ENCODE measurements at places on chromosomes 16 and 17.

- no peak for DNase-seq
These were observed 6.2 kb downstream of the TUFM start for GRCh38 chr16:28839899-28840298.

DNA sequence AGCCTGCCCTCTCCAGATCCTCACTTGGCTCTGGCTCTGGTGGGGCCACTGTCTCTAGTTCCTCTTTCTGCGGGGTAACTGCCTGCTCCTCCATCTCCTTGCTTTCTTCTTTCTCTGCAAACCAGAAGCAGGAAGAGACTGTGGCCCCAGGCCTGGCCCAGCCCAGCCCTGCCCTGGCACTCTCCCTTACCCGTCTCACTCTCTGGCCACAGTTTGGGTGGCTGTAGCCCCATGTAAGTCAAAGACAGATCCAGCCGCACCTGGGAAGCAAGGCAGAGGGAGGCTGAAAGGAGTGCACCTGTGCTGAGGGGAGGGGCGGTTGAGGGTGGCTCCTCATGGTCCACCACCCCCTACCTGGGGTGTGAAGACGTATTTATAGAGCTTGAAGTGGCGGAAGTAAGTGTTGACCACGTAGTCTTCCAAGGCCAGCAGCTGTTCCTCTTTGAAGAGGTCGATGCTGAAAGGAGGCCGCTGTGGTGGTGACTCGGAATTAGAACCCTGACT, 2.8 kb downstream of the CFAP119 start:
- DNase-seq, result no peak

DNA sequence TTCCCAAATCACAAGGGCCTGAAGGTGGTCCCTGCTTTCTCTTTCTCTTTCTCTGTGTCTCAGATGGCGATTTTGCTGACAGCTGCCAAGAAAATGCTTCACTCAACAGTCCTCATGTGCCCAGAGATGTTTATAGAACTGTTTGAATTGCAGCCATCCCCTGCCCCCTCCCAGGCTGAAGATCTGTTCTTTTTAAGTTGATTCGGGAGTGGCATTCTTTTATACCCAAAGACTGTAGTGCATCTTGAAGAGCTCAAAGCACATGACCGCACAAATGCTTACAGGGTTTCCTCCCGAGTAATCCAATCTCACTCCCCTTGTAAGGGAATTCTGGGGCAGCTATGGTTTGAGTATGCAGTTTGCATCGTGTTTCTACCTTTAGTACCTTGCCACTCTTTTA, 75.7 kb downstream of the SEC14L1 start:
- DNase-seq, result no peak

- no peak for DNase-seq
These were observed 95.2 kb upstream of the SEC14L1 start for GRCh38 chr17:77045441-77046041.

DNA sequence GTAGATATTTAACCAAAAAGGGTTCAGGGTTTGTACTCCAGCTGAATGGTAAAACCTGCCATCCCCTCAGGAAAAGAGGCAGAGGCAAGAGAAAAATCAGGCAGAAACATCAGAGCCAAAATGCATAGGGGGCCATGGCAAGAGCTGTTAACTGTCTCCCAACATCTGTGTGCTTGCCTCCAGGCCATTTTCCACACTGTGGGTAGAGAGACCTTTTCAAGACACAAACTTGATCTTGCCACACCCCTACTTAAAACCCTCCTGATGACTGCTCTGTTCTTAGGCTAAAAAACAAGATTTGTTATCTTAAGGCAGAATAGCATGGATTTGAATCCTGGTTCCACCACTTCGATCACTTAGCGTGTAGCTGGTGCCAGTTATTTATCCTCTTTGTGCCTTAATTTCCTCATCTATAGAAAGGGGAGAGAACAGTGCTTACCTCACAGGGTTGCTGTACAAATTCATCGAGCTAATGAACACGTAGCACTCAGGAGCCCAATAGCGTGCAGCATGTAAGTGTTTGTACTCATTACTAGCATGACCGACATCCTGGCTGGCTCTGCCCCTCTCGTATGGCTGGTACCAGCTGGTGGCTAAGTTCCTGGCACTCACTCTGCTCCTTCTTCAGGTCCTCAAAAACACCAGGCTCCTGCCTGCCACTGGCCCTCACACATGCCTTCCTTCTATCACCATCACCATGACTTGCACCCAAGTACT, 25.8 kb downstream of the STAT3 start:
- DNase-seq, result no peak

- no peak for DNase-seq
These were observed 745 bp downstream of the PYY start for GRCh38 chr17:43952724-43953666.

DNA sequence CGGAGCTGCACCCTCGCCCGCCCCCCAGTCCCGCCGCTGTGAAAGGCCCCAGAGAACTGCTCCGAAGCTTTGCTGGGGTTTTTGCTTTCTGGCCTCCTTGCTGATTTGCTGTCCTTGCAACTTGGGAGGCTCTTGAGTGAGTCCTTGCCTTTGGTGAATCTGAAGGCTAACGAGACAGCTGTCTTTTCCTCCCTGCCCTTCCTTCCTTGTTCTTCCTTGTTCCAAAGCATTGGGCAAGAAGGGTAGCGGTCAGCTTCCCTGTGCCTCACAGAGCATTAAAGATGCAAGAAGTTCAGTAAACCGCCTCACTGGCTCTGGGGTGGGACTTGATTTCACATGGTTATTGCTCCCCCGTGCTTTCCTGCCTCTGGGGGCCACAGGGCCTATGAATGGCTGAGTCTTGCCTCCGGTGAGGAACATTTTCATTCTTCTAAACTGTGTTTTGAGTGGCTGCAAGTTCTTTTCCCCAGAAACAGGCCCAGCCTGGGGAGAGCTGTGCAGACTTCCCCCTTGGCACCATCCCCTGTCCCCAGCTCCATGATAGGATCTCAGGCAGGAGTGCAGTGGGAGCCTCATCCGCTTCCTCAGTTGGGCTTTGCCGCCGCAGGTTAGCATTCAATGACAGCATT, 1.4 kb downstream of the YPEL2 start:
- no peak for DNase-seq

- DNase-seq, result peak; percentile 11
These were observed 656 bp upstream of the GEMIN4 start for GRCh38 chr17:752620-753219.

DNA sequence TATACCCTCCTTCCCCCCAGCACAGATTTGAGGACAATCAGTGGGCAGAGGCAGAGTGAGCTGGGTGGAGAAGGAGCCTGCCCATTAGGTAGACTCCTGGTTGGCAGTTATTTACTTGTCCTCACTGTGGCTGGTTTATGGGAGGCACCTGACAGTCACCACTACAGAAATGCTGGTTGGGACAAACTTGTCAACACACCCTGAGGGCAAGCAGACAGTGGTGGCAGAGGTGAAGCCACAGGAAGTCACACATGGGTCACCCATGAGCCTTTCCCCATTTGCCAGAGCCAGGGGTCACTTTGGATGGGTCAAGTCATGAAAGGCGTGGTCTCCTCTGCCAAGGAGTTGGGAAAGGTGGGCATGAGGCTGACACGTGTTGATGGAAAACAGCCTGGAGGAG, 6.4 kb downstream of the SCNN1G start:
- no peak for DNase-seq

GRCh38 chr17:17623904-17624303, 32.4 kb upstream of the PEMT start:
- DNase-seq, result no peak

GRCh38 chr17:51052235-51052634, 68.4 kb downstream of the SPAG9 start:
- no peak for DNase-seq

- no peak for DNase-seq
These were observed 335.1 kb downstream of the GRIN2A start for GRCh38 chr16:9847146-9847545.

- no peak for DNase-seq
These were observed 1.3 kb downstream of the RBBP6 start for GRCh38 chr16:24540602-24541210.

DNA sequence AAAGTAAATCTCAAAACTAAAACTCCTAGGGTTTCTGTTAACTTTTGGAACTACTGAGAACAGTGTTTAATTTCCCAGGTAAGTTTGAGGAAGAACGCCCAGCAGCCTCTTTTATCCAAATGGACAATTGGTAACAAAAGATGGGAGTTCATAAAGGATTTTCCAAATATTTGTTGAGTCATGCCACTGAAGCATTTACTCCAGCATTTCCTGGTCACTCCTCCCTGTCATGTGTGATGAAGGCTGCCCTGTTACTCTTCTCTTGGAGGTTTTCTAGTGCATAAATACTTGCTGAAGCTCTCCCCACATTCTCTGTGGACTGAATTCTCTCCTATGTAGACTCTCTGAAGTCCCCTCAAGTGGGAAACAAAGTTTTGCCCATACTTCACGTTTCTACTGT, 16.5 kb downstream of the ZNF75A start:
- DNase-seq, result no peak

DNA sequence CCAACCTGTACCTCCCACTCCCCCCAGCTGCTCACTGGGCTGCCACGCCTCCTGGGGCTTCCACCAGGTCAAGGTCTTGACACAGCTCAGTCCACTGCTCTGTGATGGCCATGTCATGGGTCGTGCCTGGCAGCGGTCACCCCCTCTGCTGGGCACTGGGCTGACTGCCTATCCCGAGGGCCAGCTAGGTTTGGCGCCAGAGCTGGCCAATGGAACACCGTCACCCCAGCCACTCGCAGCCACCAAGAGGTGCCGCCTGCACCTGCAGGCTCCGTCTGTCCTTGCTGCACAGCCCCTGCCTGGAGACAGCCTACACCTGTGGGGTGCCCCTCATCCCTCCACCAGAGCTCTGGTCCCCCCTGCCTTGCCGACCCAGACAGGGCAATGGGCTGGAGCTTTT, 4.5 kb upstream of the RAB40C start:
- no peak for DNase-seq

- no peak for DNase-seq
These were observed 71.7 kb downstream of the C16orf95 start for GRCh38 chr16:87245511-87245910.

DNA sequence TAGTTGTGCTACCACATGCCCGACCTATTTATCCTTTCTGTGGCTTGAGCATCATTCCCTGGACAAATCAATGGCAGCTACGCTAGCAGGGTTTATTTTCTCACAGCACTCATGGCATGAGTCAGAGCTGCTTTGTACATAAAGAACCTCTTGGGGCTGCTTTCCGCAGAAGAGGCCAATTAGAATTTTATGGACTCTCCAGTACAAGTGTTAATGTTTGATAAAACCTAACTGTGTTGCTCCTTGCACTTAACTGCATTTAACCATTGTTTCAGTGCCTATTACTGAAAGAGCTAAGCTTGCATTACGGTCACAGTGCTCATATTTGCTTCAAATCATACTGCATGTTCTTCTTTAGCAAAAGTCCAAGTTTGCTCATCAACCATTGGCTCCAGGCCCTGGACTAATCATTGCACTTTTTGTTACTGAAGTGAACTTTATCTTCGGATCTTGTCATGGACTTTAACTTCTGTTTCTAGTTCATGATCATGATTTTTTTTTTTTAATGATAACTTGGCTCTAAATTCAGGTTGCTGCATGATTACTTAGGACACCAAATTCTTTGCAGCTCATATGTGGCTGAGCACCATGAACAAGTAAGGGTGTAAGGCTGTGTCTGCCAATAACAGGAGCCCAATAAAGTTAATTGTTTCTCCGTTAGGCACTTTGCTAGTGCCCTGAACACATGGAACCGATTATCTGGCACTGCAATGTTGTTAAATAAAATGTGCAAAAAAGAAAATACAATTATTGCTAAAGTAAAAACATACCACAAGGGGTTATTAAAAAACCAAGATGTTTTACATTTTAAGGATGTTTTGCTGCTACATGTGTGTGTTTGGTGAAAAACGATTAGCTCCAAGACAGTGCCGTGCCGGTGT, 492.2 kb downstream of the KCNJ2 start:
- no peak for DNase-seq

GRCh38 chr16:14452066-14452465, 178.0 kb downstream of the PARN start:
- DNase-seq, result no peak

DNA sequence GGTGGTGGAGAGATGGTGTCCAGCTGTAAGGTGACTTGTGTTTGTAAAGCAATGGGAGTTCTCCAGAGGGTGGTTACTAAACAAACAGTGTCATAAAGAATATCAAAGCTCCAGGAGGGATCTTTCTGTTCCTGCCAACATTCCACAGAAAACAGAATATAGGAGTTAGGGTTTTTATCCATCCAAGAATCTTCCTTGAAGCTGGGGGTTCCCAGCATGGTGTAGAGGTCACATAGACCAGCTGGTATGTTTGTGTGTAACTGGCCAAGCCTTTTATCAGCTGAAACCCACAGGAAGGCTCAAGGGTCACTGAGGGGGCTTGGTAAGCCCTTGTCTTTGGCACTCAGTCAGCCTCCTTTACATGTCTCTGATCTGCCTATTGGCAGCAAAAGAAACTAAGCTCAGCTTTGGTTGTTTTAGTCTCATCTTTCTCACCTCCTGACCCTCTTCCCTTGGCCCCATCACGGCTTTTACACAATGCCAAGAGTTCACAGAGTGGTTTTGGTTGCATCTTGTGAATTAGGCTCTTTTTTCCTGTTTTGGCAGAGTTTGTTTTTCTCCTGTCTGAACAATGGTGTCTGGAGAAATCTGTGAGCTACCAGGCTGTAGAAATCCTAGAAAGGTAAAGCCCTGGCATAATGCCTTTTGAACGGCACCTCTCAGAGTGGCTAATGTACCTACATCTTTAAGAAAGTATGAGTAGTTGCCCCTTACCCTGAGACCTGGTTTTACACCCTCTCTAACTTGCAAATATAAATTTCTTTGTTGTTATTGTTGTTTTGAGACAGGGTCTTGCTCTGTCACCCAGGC, 4.6 kb downstream of the CNTD1 start:
- no peak for DNase-seq

DNA sequence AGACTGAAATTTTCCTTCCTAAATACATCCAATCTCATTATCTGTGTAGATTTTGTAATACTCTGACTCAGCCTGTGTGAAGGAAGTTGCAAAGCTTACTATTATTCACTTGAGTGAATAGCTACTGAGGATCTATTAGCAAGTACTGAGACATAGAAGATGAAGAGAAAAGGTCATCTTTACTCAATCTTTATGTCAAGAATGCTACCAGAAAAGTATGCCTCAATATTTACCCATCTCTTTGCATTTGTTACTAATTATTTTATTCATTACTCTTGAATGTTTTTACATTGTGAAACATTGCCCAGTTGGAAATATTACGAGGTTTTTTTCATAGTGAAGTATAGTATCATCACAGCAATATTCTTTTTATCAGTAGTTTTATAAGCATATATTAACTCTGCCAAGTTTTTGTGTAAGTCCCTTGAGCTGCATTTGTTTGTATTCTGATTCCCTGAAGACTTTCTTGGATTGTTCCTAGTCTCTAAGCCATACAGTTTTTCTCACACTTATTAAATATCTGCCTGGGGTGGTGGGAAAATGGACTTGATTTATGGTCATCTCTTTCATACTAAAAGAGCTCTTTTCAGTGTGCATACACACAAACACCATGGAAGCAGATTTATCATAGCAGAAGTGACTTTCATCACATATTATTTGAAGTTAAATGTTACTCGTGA, 110.4 kb downstream of the MRTFB start:
- no peak for DNase-seq

- DNase-seq, result no peak
These were observed 983.9 kb upstream of the EEF2KMT start for GRCh38 chr16:6081320-6081976.
